AG09319 (cell line): ENCODE measurements at places on chromosomes 4 and X.

- DNase-seq = no peak
These were observed 278.6 kb upstream of the ITM2A start for GRCh38 chrX:79645749-79646148.

DNA sequence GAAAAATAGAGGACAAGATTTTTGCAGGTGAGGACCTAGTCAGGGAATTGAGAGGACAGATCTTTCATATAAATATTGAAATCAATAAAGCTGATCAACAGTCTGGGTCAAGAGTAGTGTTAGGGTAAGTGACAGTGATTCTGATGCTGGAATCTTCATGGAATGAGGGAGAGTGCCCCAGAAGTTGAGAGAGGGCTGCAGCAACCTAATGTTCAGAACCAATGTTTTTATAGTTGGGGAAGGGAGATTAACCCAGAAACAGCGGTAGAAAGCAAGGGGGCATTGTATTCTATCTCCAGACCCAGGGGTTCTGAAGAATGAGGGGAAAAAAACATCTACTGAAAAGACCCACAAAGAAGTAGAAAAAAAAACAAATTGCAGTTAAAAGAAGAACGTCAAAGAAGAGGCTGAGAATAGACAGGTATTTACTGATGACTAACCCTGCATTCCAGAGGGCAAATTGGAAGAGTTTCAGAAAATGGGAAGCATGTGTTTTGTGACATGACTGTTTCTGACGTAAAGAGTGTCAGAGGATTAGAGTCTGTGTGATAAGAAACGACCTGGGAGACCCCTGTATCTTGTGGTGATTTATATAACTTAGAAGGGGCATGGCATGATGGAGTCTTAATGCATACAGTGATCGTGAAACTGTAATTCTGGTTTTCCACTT, 819.6 kb upstream of the EPHA5 start:
- no peak for DNase-seq

DNA sequence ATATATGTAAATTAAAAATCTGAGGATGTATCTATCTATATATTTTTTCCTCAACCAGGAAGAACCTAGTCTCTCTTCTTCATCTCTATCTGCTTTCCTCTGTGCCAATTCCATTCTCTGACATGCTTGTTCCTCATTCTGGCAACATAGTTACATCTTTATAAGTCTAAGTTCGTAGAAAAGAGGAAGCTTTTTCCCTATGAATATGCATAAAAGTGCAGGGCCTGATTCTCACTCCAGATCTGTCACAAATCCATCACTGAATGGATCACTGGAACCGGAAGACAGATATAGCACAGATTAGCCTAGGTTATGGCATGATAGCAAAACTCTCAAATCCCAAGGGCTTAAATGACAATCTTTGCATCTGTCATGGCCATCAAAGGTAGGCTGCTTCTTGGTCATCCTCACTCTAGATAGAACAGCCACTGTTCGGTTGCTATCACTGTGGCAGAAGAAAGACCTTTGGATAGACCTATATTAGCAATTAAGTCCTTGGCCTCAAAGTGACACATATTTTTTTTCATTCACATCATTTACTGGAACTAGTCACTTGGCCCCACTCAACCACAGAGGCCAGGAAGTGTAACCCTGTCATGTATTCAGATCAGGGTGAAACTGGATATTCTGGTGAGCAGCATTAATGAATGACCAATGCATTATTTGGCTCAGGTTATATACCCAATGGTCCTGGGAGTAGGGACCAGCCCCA, 22.2 kb downstream of the DTHD1 start:
- DNase-seq = no peak

DNA sequence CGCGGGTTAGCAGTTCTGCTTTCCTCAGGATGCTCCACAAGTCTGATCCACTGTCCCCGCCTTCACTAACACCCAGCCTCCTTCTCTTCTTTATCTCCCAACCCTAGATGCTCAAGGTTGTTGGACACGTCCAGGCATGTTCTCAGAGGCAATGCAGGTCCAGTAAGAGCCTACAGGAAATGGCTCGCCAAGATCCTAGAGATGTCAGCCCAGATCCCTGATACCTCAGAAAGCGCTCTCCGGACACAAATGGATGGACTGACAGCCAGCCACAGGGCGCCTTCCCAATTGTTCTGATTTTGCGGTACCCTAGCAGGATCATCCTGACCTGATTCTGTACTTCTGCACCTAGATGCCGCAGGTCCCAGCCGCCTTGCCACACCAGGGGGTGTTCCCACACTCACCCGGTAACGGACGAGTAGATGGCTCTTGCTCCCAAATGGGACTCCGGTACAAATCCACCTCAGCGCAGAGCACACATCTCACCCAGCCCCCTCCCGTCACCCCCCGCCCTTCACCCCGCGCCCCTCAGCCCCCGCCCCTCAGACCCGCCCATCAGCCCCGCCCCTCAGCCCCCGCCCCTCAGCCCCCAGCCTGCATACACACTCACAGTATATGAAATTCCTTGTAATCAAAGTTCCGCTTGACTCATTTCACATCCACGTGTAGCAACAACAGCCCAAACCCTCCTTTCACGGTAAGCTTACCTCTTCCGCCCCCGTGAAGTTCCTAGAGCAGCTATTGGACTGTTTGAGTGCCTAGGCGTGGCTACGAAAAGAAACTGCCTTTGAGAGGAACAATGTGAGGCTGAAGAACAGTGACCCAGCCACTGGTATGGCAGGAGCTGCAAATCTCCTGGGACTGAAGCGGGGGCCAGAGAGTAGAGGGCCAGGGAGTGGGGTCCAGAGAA, at the start of gene EDA2R:
Gene EDA2R, minus strand, starts transcription at position 488 of the 910 bp plus-strand sequence. CDS start 23,058 bp downstream, outside the sequence.
- DNase-seq = peak; percentile 73

DNA sequence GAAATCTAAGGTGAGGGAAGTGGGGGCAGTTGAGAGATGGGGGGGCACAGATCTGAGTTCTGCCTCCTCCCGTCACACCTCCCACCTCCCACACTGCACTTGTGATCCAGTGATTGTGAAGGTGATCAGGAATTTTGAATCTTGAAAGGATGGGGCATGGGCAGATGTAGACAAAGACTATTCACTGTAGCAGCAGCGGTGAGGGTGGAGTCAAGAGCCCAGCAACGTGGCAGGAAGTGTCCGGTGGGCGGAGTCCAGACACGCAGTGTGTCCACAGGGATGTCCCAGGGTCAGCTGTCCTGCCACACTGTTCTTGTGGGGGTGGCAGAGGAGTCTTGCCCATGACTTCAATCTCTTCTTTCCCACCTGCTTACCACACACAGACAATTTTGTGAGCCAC, 330.5 kb upstream of the GALNT7 start:
- DNase-seq = no peak

DNA sequence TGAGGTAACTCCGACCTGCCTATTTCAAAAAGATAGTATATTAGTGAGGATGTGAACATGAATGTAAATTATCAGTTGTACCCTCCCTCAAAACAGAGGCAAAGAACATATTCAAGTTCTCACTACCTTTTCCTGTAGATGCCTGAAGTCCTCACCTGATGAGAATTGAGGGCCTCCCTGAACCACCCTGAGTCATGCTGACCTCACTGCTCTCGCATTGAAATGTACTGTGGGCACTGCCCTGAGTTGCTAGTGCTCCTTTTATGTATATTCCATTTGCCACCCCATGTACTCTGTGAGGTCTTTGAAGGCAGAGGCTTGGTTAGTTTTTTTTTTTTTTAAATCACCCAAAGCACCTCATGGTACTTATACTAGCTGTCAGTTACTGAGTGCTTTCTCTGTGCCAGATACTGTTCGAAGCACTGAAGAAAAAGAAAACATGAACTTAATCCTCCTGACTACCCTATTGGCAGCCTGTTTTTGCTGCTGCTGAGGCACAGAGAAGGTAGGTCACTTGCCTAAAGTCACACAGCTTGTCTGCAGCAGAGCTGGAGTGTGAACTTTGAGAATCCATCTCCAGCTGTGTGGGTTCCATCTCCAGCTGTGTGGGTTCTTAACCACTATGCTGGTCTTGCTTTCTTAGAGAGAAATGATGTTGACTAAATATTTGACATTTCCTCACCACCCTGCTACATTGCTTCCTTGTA, 253.1 kb upstream of the GPC4 start:
- DNase-seq = no peak

- no peak for DNase-seq
These were observed at the start of gene TASL for GRCh38 chrX:30577362-30577991. TASL (minus strand) TSS chrX:30577766; CDS start chrX:30560355, 17,411 bp downstream.

DNA sequence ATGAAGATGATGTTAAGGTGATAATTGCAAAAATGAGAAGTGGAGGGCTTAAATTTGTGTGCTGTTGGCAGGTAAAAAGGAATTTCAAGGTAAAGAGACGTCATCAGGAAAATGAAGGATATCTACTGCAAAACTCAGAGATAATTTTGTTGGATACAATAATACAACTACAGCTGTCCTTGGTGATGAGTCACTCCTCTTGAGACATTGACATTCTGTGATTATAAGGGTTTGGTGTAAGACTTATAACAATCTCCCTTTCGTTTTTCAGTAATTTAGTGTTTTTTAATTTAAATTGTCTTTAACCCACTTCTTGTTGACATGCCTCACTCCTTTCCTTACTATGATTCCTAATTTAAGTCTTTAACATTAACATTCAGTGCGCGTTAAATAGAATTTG, 1074.1 kb upstream of the SLIT2 start:
- DNase-seq = no peak

DNA sequence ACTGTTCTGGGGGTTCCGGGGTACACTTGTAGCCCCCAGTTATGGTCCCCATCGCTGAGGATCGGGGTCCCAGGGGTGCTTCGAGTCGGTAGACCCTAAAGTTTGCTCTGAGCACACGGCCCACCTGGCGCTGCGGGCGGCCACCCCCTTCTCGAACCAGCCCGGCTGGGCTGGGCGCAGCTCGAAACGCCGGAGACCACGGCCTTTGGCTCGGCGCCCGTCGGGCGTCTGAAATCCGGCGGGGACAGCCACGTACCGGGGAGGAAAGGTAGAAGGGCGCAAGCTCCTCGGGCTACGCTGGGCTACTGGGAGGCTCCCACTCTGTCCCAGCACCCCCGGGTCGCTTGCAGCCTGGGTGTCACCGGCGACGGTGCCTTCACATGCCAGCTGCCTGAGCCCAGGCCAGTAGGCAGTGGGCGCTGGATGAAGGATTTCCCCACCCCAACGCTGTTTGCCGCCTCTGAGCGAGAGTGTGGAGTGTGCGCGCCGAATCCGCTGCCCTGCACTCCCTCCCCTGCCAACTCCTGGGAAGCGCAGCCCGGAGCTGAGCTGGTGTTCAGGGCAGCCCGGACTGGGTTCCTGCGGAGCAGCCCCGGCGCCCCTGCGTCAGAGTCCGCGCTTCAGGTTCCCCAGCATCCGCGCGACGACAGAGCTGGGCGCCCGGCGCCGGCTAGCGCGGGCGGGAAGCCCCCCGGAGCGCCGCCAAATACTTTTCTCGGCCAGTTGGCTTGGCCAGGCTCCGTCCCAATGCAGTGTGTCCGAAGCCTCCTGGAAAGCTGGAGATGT, 637 bp downstream of the MAMLD1 start:
- DNase-seq = no peak

GRCh38 chr4:786861-787300, 39.0 kb downstream of the CPLX1 start:
- no peak for DNase-seq

- DNase-seq = no peak
These were observed 232.2 kb downstream of the IDS start for GRCh38 chrX:149272690-149273463.

DNA sequence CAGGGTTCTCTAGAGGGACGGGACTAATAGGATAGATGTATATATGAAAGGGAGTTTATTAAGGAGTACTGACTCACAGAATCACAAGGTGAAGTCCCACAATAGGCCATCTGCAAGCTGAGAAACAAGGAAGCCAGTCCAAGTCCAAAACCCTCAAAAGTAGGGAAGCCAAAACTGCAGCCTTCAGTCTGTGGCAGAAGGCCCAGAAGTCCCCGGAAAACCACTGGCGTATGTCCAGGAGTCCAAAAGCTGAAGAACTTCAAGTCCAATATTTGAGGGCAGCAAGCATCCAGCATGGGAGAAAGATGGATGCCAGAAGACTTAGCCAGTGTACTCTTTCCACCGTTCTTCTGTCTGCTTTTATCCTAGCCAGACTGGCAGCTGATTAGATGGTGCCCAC, 227.2 kb downstream of the KCTD8 start:
- no peak for DNase-seq

DNA sequence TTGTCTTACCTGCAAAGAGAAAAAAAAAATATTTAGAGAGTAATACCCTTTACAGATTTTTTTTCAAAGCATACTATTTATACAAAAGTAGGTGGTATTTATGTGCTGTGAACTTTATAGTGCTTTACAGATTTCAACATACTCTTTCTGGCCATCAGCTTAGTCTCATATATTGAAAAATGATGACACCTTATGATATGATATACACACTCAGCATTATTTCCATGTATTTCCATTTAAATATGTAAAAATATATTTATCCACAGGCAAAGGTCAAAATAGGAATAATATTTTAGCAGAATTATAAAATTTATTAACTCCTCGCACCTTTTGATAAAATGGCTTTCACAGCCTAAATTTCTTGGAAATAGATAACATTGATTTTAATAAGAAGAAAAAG, 815.8 kb upstream of the EPHA5 start:
- DNase-seq = no peak

DNA sequence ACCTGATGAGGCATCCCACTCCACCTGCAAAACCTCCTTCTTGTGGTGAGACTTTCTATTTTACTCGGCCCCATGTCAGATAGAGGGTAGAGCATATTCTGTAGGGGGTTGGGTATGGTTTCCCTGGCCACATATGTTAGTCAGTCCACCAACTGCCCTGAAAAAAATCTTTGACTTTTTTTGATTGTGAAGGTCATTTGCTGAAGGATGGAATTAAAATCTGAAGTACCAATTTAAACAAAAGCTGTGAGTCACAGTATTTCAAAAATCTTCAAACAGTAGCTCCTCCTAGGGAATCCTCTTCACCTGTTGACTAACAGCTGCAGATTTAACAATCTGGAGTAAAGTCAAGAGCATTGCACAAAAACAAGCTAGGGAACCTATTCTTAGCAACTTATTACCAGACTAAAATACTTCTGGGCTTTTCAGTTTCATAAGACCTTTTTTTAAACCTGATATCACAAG, 8.0 kb upstream of the CCDC110 start:
- no peak for DNase-seq

- DNase-seq = no peak
These were observed 159.0 kb downstream of the CHIC2 start for GRCh38 chr4:53905276-53905940.
